ENCODE measurements at places on chromosomes 5 and 9.
A peak's percentile ranks its signal among the peaks of the same experiment; 100 is the strongest.

DNA sequence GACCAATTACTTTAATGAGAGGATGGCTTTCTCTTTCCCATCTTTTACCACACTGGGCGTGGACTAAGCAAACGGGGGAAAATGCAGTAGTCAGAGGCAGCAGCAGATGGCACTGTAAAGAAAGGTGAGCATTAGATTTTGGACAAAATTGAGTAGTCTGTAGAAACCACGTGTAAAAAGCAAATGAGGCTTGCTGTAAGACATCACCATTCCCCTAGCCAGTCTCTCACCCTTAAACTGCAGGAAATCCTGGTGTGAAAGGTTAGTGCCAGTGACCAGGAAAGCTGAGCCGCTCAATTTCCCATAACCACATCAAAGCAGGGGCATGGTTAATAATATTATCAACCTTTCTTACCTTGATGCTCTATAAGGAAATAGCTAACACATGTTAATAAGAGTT, 31.8 kb downstream of the SPATA31C2 start:
- peak; percentile 13 for DNase-seq

DNA sequence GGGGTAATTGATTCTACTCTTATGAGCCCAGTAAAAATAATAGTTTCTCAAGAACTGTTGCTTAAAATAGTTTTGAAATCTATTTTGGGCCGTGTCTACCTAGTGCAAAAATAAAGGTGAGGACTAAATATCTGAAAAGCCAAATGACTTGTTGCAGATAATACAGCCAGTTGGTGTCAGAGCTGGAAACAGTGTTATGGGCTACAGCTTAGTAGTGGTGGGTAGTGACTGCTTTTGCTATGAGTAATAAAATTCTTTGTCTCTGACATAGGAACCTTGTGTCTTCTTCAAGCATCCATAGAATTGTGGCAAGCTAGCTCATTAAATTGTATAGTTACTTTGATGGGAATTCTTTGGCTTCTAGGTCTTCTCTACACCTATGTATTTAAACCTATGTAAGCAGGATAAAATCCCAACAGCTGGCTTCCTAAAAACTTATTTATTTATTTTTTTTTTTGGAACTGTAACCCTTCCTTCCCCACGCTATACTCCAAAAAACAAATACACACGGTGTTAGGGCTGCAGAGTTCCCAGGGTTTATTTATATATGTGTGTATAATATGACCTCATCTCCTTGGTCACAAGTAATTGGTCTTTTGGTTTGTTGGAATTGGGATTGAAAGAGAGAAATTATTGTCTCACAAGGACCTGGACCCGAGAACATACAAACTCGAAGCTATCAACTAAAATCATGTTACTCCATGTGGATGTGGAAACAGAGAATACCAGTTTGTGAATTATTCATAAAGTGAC, 138.0 kb downstream of the NUDT12 start:
- DNase-seq = peak; percentile 37

DNA sequence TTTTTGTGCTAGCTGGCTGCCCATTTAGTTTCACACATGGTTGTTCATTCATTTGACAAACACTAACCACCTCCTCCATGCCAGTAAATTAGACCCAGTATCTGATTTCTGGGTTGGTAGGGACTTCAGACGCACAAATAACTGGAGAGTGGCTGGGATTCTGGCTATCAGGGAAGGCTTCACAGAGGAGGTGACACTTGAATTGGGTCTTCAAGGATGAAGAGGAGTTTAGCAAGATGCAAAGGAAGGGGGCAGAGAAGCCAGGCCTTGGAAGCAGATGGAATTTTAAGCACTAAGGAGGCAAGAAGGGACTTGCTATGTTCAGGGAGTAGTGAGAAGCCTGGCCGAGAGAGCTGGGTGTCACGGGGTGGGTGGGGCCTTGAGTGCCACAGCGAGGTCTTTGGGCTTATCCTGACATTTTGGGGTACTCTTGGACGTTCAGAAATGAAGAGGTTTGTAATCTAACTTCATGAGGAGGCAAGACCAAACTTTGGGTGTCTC, 71.3 kb downstream of the LMX1B start:
- no peak for DNase-seq

DNA sequence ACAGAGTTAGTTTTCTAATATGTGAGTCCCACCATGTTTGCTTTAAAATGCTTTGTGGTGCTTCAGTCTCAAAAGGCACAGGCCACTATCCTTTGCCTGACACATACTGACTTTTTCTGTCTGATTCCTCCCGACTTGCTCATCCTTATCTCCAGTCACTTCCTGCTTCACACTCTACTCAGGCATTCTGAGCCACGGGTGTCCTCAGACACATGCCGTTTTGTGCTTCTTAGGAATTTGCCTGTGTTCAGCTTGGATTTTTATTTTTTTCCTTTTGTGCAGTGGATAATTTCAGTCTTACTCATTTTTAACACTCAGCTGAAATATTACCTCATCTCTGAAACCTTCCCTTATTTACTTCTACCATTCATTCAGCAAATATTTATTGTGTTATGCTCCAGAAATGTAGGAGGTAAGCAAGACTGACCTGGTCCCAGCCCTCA, 54.1 kb downstream of the MAN2A1 start:
- DNase-seq = peak; percentile 93

- no peak for DNase-seq
Observed at GRCh38 chr9:136409557-136410455, 608 bp downstream of the ENTR1 start.

DNA sequence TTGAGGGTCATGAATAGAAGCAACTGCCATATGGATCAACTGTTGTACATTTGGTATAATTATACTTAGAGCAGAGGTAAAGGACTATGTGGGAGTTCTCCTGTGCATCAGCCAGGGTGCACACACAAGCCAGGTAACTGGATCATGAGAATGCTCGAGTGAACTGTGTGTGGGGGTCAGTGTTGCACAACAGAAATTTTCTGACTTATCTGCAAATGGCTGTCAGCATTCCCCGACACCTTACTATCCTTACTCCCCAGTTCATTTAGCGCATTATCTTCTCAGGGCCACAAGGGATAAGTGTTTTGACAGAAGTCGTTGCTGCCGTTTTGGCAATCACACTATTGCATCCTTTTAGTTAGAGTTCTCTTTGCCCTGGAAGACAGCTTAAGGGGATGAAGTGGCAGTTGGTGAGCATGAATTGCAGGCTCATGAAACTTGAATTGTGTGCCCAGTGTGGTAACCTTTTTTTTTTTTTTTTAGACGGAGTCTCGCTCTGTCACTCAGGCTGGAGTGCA, 1.7 kb downstream of the CANX start:
- DNase-seq = no peak
